Stimulated activated CD4-positive, alpha-beta T cell treated with anti-CD3 and anti-CD28 coated beads, Interleukin-4, amount 100 ng/mL, for 24 hours (primary cell): ENCODE measurements at places on chromosomes 2 and 18.

GRCh38 chr2:137179542-137179941 is 414.2 kb downstream of the THSD7B start:
- no peak for DNase-seq

DNA sequence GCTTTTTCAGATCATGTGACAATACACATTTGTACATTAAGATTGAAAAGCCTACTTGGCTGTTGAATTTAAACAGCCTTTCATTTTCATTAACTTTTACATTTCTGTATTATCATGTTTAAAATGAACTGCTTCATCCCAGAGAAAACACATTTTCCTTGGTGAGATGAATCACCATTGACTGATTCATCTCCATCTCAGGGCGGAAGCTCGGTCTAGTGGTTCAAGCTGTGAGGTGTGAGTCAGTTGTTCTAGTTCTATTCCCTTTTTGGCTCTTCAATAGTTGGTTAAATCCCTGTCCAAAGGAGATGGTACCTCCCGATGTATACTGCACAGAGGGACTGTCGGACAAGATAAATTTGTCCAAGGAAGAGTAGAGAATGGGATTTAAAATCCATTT is 189.7 kb downstream of the ADCYAP1 start:
- DNase-seq, result no peak

- no peak for DNase-seq
These were observed 235.4 kb downstream of the TXNL1 start for GRCh38 chr18:56402872-56403516.

- DNase-seq, result no peak
These were observed 120.4 kb downstream of the SEPTIN10 start for GRCh38 chr2:109493176-109493935.

DNA sequence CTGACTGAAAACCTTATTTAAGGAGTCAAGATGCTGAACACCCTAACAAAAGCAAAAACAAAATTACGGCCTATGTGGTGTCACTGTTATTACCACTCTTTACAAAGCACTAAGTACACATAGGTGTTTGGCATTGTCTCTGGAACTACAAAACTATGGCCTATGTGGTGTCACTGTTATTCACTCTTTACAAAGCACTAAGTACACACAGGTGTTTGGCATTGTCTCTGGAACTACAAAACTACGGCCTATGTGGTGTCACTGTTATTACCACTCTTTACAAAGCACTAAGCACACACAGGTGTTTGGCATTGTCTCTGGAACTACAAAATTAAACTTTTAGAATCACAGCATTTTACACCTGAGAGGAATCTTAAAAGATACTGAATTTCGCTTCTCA is 47.4 kb downstream of the SLC35F5 start:
- DNase-seq, result no peak

DNA sequence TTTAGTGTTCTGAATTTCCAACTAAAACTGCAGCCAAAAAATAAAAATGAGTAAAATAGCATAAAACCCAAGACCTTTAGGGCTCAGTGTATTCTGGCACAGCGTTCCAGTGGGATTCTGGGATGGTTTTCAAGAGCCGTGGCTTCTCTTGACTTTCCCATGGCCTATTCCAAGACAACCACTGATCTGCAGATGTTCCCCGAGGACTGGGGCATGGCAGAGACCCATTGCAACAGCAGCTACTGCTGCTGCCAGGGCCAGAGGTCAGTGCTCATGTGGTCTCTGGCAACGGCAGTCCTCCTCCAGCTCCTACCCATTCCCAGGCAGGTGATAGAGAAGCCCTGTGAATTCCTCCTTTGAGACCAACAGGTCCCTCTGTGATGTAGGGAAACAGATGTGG is 26.8 kb downstream of the TNP1 start:
- no peak for DNase-seq

- DNase-seq, result no peak
These were observed 28.2 kb upstream of the NARS1 start for GRCh38 chr18:57649556-57650500.

DNA sequence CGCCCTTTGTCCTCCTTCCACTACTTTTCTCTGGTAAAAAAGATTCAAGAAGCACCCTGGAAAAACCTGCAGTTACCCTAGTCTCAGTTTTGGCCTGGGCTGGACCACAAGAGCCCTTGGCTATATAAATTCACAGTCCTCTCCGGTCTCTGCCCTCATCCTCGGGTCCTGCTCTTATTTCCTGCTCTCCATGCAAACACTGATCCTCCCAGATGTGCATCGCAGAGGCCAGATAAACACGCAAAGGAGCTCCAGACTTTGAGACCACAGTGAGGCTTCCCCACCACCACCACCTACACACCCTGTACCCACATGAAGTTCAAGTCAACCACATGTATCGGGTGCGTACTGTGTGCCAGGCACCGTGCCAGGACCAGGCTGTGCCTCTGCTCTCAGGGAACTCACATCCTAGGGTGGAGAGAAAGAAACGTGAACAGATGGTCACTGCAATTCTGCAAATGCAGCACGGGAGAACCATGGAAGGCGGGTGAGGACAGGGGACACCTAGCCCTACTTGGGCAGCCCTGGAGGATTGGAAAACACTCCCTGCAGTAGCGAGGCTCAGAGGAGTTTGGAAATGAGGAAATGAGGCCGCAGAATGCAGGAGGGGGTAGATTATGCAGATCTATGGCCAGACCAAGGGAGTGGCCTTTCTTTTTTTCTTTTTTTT is 7.4 kb downstream of the CTDSP1 start:
- peak; percentile 67 for DNase-seq

DNA sequence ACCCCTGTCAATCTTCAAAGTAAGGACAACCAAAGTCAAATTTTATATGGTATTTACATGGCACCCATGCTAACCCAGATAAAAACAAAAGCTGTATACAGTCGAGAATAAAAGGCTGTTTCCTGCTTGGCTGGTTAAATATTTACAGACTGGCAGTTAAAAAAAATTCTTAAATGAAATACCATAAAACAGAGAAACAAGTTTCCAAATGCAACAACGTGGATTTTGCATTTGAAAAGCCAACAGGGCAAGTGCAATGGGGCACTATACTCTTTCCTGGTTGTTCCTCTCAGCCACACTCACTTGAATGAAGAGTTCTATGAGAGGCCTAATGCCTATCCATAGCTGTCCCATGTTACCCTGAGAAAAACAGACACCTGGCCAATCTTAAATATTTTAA is 6.1 kb upstream of the NR4A2 start:
- DNase-seq, result no peak

DNA sequence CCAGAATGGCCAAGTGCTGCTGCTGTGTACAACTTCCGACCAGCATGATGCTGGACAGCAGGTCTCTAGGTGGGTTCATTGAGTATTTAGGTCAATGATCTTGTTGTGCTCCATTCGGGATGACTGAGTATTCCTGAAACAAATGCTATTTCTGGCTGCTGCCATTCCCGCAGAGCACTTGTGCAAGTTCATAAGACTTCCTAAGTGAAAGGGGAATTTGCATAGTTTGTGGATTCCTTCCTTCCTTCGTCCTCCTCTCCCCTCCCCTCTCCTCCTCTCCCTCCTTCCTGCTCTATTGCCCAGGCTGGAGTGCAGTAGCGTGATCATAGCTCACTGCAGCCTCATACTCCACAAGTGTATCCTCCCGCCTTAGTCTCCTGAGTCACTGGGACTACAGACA is 40.4 kb downstream of the LDLRAD4 start:
- DNase-seq, result no peak

DNA sequence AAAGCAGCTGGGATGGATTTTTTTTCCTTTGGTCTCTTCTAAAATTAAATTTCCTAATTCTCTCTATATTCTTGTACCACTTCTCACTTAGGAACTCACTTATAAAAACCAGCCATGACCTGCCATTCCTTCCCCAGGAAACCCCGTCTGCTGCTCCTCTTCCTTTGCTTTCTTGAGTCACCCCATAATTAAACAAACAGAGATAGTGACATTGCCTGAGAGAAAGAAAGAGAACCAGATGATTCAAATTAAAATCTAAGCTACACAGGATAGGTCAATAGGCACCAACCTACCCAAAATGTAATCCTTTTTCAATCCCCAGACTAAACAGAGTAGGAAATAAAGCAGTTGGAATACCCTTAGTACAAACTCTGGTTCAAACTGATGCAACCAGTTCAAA is 9.7 kb downstream of the STK39 start:
- no peak for DNase-seq

DNA sequence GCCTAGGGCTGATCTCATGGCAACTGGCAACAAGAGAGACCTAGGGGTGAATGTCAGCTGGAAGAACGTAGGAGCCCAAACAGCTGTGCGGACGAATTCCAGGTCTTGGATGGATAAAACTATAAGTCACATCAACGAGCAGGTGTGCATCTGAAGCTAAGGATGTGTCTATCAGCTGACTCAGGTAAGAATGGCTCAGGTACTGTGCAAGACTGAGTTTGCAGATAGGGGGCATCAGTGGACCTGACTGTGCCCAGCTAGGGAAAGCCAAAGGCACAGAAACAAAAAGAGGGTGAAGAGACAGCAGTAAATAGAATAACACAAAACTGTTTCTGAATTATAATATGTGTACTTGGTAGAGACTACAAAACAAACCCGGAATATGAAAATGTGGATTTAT is 357.3 kb downstream of the ZEB2 start:
- DNase-seq, result peak; percentile 23

DNA sequence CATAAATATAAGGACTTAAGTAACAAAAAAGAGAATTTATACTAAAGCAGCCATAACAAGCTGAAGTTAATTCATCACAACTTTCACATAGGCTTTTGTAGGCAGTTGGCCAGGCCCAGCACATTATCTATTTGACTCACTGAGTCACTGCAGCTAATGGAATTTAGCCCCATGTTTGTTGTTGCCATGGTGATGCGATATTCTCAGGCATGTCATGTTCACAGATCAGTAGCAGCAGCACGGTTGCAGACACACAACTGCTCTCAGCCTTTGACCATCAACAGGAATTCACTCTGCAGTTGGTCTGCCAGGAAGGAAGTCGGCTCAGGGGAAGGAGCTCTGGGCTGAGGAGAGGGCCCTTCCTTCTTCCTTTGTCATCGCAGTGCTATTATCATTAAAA is 639.8 kb downstream of the TMEM182 start:
- DNase-seq, result no peak

DNA sequence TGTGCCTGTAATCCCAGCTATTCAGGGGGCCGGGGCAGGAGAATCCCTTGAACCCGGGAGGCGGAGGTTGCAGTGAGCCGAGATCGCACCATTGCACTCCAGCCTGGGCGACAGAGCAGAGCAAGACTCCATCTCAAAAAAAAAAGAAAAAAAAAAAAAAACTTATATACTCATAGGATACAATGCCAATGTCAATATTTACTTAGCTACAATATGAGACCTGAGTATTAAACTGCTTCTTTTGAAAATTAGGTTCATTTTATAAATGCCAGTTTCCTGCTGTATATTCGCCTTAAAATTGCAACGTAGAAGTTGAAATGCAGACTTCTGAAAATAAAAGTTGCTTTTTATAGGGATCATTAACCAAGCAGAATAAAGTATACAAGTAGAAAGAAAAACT is 2.3 kb downstream of the SLC35F5 start:
- no peak for DNase-seq

- no peak for DNase-seq
These were observed 102.9 kb downstream of the BABAM2 start for GRCh38 chr2:27993402-27993787.

DNA sequence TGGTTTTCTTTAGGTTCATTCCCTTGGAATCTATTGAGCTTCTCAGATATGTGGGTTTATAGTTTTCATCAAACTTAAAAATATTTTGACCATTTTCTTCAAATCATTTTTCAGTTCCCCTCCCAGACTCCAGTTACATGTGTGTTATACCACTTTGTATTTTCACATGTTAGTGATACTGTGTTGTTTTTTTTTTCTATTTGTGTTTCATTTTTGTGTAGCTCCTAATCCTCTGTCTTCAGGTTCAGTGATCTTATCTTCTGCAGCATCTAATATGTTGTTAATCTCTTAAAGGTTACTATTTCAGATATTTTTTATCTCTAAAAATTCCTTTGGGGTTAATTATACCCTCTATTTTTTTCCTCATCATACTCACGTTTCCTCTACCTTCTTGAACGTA is 51.2 kb downstream of the STRADB start:
- DNase-seq, result no peak

DNA sequence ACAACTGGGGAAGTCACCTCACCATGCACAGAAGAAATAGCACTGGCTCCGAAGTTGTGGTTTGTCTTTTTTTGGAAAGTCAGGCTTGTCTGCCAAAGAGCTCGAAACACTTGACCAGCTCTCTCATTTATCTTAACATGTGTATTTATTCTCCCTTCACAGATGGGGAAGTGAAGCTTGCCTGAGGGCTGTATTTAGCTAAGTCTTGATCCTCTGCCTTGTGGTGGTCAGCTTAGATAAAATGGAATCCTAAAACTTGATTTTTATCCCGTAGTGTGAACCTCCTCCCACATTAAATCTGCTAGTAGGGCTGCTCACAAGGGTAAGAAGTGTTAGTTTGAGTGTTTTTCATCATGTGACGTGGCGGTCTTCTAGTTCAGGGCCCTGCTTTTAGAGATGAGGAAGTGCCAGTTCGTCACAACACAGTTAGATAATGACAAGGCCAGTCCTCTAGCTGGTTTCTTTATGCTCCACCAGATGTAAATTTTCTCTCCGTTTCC is 89.7 kb downstream of the TMEM247 start:
- no peak for DNase-seq

DNA sequence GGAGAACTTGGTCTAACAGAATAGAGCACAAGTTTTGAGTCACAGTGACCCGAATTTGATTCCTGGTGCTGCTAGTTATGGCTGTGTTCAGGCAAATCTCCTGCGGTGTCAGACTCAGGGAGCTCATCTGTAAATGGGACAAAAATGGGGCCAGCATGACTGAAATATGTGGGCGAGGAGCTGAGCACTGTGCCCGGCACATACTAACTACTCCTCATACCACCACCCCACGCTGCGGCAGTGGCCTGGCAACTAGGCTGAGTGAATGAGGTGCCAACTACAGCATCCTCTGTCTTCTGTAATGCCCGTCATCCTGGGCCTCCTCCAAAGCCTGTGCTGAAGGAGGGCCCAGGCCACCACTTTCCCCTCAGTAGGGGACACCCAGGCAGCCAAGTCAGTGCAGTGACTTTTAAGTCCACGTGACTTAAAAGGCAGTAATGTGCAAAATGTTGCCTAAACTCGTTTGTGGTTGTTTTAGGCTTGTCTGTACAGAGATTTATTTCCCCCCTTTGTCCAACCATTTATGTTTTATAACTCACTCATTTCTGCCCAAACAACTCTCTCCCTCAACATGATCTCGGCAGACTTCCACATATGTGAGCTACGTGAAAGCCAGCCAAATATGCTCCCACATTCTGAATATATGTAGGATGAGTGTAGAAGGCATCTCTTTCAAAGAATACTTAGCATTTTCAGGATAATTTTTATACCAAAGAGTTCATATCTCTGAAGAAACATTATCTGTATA is 773.7 kb downstream of the TSN start:
- no peak for DNase-seq

GRCh38 chr18:10060841-10061240 is 147.0 kb downstream of the VAPA start:
- no peak for DNase-seq

- DNase-seq, result no peak
These were observed 110.2 kb upstream of the RNU4ATAC start for GRCh38 chr2:121420486-121420885.

DNA sequence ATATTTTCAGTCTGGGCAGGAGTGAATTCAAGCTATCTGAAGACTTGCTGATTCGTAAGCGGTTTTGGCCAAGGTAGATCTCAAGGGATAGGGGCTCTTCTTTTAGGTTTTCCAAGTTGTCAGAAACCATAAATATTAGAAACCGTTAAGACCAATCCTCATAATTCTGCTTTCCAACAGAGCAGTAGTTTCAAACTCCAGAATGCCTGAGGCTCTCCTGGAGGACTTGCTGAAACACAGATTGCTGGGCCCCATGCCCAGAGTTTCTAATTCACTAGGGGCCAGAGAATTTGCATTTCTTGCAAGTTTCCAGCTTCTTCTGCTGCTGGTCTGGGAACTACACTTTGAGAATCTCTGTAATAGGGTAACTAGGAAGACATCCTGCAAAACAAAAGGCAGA is 1855.7 kb upstream of the CELF4 start:
- DNase-seq, result no peak
